ENCODE measurements at places on chromosomes 1 and 21.

- DNase-seq, result no peak
These were observed 211.8 kb upstream of the FGGY start for GRCh38 chr1:59085101-59085500.

DNA sequence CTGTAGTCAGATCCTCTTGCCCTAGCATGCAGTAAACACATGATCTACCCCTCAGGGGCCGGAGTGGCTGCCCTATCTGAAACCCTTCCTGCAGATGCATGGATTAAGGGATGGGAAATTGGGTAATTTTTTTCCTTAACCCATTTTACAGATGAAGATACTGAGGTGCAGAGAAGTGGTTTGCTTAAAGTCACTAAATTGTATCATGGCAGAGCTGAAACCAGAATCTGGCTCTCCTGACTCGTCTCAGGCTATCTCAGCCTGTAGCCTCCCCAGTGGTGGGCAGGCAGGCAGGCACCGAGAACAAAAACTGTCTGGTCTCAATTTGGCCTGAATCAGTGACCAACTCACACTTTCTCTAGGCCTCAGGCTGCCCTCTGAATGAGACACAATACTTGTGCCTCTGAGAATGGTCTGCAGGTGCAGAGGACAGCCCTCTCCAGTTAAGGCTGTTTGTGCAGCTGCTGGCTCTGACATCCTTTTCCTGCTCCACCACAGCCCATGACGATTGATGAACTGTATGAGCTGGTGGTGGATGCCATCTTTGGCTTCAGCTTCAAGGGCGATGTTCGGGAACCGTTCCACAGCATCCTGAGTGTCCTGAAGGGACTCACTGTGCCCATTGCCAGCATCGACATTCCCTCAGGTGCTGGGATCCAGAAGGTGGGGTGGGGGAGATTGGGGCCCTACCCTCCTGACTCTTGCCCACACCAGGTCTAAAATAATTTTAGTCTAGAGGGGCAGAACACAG, 1.5 kb downstream of the NAXE start:
- no peak for DNase-seq

- DNase-seq, result no peak
These were observed 30.9 kb downstream of the RGS5 start for GRCh38 chr1:163171826-163172225.

DNA sequence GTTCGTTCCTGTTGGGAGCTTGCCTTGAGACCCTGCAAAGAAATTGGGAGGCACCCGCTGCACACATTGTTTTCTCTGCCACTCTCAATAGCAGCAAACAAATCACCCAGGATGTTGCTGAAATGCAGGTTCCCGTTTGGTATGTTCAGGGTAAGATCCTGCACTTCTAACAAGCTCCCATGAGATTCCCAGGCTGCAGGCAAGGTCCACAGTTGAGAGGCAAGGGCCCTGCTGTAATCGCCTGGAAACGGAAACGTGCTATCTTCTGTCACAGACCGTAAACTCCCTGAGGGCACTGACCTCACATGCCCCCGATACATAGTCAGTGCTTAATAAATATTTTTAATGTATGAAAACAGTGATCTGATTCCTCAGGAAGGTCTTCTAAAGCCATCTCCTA, 37.8 kb downstream of the XCL1 start:
- no peak for DNase-seq

DNA sequence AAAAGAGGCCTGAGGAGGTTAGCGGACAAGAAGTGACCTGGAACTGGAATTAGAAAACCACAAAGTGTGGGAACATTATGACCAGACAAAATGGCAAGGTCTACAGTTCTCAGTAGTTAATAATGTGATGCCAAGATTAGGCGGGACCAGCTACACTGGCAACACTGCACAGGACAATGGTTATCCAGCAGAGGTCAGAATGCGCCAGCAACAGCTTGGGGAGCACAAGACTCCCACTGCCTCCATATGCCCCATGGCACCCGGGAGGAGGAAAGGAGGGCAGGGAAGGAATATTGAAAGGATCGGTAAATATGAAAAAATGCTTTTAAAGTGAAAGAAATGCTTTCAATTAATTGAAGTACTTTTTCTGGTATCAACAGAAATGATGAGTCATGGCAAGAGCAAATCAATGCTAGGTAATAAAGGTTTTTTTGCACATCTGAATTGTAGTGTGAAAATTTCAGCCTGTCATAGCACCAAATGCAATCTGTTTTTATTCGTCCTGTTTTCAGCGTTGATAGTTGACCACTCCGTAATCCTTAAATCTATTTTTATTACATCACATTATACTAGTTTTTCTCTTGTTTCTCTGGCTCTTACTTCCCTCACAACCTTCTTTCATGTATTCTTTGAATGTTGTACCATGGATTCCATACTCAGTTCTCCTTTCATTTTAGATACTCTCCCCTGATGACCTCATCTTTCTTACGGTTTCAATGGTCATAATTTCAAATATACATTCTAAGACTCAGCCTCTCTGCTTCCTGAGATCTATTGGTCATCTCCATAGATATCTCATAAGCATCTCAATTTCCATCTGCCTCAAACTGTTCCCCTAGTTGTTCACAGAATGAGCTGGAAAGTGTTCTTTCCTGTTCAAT, 30.7 kb downstream of the VCAM1 start:
- no peak for DNase-seq
